Cortex of kidney (tissue), 1 donor: ENCODE measurements at places on chromosomes 7 and 10.

GRCh38 chr7:40804477-40805215 lies 669.8 kb downstream of the SUGCT start:
- no peak for DNase-seq

DNA sequence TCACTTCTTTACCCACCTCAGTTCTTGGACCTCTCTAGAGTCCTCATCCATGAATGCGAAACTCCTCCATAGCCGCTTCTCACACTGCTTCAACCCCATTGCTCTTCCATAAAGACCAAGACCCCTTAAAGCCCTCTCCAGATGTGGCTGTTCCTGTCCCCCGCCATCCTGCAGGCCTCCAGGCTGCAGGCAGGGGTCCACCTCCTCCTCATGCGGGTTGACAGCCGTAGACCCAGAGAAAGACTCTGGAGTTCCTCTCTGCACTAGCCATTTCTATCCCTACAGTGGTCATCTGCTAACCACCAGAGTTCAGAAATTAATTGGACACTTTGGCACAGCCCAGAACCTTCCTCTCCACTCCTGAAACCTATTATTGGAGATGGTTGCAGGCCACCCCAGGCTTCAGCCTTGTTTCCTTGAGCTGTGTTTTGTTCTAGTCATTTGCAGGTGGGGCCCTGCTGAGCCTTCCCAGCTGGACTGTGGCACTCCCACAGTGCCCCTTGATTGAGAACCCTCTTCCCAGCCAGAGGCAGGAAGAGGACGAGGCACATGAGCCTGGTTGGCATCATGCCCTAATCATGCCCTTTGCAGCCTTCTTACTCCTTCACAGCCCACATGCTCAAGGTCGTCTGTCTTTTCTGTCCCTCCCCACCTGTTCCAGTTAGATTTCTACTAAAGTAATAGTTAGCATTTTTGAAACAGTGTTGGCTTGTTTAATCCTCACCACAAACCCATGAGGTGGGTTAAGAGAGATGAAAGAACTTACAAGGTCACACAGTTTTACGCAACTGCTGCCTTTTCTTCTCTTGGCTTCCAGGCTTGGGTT lies 23.9 kb downstream of the CUL1 start:
- no peak for DNase-seq

DNA sequence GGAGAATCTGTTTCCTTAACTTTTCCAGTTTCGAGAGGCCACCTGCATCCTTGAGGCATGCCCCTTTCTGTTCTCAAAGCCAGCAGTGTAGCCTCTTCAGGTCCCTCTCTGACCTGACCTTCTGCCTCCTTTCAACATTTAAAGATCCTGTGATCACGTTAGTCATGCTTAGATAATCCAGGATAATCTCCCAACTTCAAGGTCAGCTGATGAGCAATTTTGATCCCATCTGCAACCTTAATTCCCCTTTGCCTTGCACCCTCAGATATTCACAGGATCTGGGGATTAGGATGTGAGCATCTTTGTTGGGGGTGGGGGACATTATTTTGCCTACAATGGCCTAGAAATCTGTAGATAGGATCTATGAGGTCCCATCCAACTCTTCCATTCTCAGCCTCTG lies 8.0 kb downstream of the HKDC1 start:
- no peak for DNase-seq

DNA sequence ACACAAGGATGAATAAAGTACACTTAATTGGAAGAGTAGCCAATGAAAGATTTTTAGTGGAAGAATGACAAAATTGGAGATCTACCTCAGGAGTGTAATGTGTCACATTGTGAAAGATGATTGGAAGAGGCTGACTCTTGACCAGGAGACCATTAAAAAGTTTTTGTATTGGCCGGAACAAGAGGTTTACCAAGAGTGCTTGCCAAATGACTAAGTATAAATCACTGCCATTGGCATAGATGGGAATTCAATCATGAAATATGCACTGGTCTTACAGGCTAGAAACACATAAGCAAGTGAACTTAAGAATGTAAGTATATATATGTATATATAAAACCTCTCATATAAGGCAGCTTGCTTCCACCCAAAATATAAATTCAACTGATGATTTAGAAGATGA lies 58.7 kb upstream of the TFEC start:
- no peak for DNase-seq

- no peak for DNase-seq
Measured at GRCh38 chr7:73838642-73839041, 3.7 kb downstream of the METTL27 start.
